ENCODE measurements at places on chromosomes 4 and X. TPM values are rescaled to one million over a fixed set of nuclear protein-coding genes. Genes with fewer than 3 reads are reported as not detected.

- no peak for DNase-seq
Observed at GRCh38 chr4:108980455-108981239, 217.8 kb upstream of the ETNPPL start.

DNA sequence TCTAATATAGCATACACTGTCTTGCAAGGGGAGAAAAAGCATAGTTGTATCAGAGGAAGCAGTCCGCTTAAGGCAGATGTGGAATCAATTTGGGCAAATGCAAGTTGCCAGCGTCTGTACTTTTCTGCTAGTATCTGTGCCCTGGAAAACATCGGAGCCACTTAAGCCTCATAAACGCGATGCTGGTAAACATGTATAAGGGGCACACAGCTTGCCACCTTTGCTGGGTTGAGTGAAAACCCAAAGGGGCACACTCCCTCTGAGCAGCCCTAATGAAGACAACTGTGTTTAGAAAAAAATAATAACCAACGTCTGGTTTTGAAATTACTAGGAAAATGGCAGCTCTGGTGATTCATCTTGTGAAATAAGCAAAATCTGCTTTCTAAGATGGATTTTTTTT, 24.3 kb downstream of the SMIM20 start:
- DNase-seq = no peak

DNA sequence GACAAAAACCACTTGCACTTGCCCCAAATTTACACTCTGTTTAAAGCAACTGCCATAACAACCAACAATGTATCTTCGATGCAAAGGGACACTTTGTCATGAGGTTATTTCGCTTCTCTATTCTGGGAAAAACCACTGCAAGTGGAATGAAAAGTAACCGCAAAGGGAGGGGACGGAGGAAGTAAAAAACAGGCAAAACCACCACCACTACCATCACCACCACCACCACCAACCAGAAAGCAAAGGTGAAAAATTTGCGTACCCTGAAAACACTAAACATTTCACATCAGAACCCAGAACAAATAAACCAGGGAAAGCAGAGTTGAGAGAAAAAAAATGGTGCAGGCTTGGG, 1.2 kb upstream of the N4BP2 start:
- DNase-seq = no peak

GRCh38 chrX:18619288-18619687, 52.6 kb downstream of the RS1 start:
- DNase-seq = no peak

DNA sequence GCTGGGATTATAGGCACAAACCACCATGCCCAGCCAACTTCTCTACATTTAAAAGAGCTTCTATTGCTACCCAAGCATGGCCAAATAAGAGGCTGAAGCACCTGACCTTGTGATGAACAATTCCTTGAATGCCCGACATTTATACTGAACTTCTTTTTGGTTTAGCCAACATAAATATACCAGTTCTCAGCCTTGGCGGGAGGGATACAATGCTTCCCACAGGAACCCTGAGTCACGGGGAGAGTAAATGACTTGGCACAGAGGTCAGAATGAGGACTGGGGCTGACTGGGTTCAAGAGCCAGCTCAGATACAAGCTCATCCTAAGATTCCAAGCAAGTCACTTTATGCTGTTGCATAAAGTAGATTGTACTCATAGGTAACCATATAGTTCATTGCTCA, 6.1 kb downstream of the HOPX start:
- no peak for DNase-seq

- DNase-seq = no peak
Observed at GRCh38 chr4:114302472-114302871, 296.1 kb upstream of the UGT8 start.

GRCh38 chr4:80221161-80221560, 23.9 kb downstream of the PRDM8 start:
- DNase-seq = no peak

DNA sequence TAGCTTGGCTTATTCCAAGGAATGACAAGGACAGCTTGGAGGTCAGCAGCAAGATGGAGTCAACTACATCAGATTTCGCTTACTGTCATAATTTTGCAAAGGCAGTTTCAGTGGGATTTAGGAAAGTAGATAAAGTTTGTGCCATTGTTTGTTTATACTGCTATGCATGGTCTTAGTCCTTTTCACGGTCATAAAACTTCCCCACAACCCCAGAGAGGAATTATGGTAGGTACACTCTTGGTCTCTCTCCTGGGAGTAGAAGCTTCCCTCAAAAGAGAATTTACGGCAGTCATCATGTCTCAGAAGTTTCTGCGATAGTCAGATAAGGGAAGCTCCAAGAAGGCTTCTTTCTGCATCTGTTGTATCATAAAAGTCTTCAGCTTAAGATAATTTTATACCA, 27.9 kb upstream of the HERC6 start:
- no peak for DNase-seq

DNA sequence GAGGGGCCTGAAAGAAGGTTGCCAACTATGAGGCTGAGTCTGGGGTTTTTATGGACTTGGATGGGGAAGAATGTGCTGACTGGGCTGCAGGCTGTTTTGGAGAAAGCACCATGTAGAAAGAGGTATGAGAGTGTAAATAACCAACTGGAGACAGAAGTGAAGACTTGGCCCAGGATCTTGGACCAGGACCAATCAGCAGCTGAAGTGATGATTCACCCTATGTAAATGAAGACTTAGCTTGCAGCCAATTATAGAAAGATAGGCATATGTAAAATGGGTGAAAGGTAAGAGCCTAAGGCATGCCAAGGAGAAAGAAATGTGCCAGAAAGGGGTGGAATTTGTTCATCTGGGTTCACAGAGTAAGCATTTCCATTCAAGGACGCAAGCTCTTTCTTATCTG, 856.7 kb upstream of the PRKX start:
- DNase-seq = no peak

- no peak for DNase-seq
Observed at GRCh38 chr4:9845791-9846493, 64.5 kb downstream of the DRD5 start.

DNA sequence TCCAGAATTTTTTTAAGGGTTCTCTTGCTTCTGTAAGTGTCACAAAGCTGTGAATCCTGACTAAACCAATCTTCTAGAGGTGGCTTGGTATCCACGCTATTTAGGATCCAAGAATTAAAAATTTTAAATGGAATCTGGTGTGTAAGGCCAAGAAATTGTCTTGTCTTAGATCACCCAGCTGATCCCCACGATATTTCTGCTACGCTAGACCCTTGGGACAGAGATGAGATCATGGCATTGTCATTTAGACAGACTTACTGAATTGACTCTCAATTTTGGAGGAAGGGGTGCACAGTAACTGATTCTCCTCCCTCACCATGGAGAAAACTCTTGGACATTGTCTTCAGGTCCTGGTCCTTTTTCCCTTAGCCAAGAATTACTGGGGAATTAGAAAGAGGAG, 5.7 kb downstream of the GPRIN3 start:
- DNase-seq = no peak

Gene ADRA2C
- total RNA-seq = 6.8 TPM

Gene CFAP299
- total RNA-seq = not detected

Gene P2RY8
- total RNA-seq = 3.0 TPM

Gene GAB3
- total RNA-seq = 18.1 TPM

Gene GCNA
- total RNA-seq = 1.3 TPM

Gene NUP62CL
- total RNA-seq = 0.29 TPM

Gene NIPAL1
- total RNA-seq = 0.53 TPM

Gene TLR1
- 6.9 TPM for total RNA-seq

Gene PRSS12
- total RNA-seq = 0.50 TPM
